ENCODE measurements at places on chromosomes 5 and 9. TPM values are rescaled to one million over a fixed set of nuclear protein-coding genes. Genes with fewer than 3 reads are reported as not detected.

DNA sequence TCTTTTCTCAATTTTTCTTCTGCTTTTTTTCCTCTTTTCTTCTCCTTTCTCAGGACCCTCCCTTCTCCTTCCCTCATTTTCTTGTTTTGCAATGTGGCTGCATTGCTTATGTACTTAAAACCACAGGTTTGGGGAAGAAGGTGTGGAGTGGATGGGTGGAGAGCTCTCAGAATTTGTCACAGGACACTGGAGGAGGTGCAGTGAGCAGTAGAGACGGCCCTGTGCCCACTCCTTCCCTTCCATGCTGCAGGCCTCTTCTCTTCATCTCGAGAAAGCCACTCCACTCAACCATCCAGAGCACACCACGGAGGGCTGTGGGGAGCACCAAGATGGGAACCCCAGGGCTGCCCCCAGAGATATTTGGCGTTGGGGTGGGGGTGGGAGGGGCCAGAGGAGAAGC lies 92.3 kb downstream of the FSTL4 start:
- no peak overlapping the region for H3K4me3 ChIP-seq
- peaks cover 8% of the 10 kb centered on the region for H3K4me1 ChIP-seq
- no peaks in the 10 kb centered on the region for H3K27me3 ChIP-seq
- no peak for DNase-seq
- no peak overlapping the region for H3K27ac ChIP-seq

- peaks cover 25% of the 10 kb centered on the region for H3K4me1 ChIP-seq
- no peak overlapping the region for H3K27ac ChIP-seq
- peaks cover 25% of the 10 kb centered on the region for H3K36me3 ChIP-seq
Measured at GRCh38 chr5:893711-894110, 1.0 kb downstream of the TRIP13 start.

The YIPF5 gene
- total RNA-seq: 82.1 TPM

GRCh38 chr5:55850839-55851674 lies at the start of gene IL31RA:
TSS of gene IL31RA (plus strand) at chr5:55851357. CDS start at chr5:55851571, 214 bp downstream.
- H3K27me3 ChIP-seq: no peaks in the 10 kb centered on the region
- H3K4me3 ChIP-seq: no peak within 1 kb of the TSS
- H3K27ac ChIP-seq: no peak within 1 kb of the TSS
- DNase-seq: no peak
- H3K36me3 ChIP-seq: no peaks in the 10 kb centered on the region

The NUTM2F gene
- total RNA-seq: not detected

DNA sequence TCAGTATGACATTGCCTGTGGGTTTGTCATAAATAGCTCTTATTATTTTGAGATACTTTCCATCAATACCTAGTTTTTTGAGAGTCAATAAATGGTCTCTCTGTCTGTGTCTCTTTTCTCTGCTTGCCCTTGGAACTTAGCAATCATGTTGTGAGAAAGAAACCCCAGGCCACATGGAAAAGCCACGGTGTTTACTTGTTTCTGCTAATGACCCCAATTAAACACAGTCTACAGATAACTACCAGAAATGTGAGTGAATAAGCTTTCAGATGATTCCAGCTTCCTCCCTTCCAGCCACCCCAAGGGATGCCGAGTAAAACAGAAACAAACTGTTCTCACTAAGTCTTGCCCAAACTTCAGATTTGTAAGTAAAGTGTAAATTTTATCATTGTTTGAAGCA lies 584.9 kb downstream of the MAT2B start:
- H3K4me3 ChIP-seq: no peak overlapping the region
- no peak overlapping the region for H3K27ac ChIP-seq
- no peaks in the 10 kb centered on the region for H3K27me3 ChIP-seq
- no peaks in the 10 kb centered on the region for H3K36me3 ChIP-seq
- no peaks in the 10 kb centered on the region for H3K4me1 ChIP-seq

DNA sequence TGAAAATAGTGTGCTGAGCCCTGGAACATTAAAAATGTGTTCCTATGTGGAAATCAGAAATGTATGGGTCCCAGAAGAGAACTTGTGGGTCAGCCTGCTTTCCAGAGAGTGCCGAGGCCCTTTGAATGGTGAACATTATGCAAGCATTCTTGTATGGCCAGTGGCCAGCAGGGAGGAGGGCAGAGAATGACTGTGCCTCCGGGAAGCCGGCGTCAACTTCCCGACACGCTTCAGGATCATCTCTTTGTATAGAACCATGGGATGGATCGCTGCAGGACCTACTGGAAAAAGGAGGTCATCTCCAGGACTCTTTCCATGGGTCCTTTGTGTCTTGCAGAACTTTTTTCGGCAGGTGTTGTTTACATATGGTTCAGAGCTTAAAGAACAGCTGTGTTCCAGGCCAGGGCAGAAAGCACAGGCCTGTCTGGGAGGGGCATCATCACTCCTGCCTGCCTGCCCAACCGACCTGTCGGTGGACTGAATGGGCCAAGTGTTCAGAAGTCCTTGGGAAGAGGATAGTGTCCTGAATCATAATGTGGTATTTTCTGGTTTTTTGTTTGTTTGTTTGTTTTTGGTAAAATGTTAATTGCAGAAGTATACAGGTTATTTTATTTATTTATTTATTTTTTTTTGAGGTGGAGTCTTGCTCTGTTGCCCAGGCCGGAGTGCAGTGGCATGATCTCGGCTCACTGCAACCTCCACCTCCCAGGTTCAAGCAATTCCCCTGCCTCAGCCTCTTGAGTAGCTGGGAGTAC lies 9.0 kb downstream of the PRRC2B start:
- peak overlapping the region; percentile 21 for H3K4me3 ChIP-seq
- DNase-seq: peak; percentile 65
- H3K27me3 ChIP-seq: no peaks in the 10 kb centered on the region
- no peaks in the 10 kb centered on the region for H3K36me3 ChIP-seq

The PSD2 gene
- total RNA-seq: 7.5 TPM

The DND1 gene
- 0.40 TPM for total RNA-seq

DNA sequence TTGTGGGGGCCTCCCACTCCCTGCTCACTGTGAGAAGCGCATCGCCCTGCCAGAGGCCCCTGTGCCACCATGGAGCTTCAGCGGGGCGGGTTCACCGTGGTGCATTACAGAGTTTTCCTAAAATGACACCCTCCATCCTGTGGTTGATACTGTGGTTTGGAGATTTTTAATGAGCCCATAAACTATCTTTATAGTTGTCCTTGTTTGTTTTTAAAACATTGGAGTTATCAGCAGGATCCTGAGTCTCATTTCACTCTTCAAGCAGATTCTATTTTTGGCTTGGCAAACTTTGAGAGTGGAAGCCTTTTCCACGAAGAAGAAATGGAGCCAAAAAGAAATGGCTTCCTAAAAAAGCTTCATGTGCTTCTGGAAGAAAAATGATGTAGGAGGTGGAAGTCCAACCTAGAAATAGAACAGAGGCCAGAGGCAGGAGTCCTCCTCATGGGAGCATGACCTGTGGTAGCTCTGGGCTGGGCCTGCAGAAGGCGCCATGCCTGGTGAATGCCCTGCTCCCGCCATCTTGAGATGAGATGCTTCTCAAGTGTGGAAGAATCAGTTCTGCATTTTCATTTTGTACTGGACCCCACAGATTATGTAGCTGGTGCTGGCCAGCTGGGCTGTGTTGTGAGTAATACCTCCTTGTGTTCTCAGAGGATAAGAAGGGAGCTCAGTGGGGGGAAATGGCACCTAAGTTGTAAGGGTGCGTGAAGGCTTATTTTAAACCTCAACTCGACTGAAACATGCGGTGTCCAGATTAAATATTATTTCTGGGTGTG lies 79.0 kb upstream of the RAI14 start:
- no peaks in the 10 kb centered on the region for H3K4me1 ChIP-seq
- H3K36me3 ChIP-seq: no peaks in the 10 kb centered on the region
- no peaks in the 10 kb centered on the region for H3K27me3 ChIP-seq

DNA sequence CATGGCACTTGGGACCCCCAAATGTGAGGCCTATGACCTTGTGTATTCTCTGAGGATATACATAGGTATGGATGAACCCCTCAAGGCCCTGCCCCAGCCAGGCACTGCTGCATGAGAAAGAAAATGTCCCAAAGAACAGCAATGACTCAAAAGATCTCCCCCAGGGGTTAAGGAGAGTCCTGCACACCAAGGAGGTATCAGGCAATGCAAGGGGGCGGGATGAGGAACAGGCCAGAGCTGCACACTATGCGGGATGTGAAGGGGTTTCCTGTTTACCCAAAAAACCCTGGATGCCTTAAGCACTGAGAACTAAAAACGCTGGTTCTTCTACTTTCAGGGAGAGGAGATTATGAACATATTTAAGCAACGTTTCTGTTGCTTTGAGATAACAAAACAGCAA lies 3.4 kb downstream of the RAPGEF1 start:
- no peak for DNase-seq
- peaks cover 6% of the 10 kb centered on the region for H3K36me3 ChIP-seq
- peaks cover 62% of the 10 kb centered on the region for H3K4me1 ChIP-seq
- peak overlapping the region; percentile 43 for H3K27ac ChIP-seq

DNA sequence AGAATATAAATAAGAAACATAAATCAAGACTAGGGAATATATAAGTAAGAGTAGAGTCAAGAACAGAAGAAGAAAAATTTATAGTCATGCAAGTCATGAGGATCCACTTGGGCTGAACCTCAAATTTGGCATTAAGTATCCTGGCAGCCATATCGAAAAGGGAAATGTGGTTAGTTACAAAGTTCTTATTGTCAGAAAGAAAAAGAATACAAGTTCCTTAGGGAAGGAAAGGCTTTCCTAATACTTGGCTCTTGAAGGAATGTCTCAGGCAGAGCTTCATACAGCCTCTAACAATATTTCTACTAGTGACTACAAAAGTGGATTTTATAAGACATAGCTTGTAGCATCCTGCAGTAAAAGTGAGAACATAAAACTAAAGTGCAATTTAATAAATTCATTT lies 45.4 kb downstream of the TMEM252 start:
- no peaks in the 10 kb centered on the region for H3K36me3 ChIP-seq
- no peak overlapping the region for H3K27ac ChIP-seq
- no peak overlapping the region for H3K4me3 ChIP-seq

- H3K4me1 ChIP-seq: no peaks in the 10 kb centered on the region
- no peaks in the 10 kb centered on the region for H3K36me3 ChIP-seq
- H3K27ac ChIP-seq: no peak overlapping the region
- H3K27me3 ChIP-seq: no peaks in the 10 kb centered on the region
- no peak for DNase-seq
- no peak overlapping the region for H3K4me3 ChIP-seq
Measured at GRCh38 chr9:77802515-77803293, 154.6 kb upstream of the GNA14 start.

DNA sequence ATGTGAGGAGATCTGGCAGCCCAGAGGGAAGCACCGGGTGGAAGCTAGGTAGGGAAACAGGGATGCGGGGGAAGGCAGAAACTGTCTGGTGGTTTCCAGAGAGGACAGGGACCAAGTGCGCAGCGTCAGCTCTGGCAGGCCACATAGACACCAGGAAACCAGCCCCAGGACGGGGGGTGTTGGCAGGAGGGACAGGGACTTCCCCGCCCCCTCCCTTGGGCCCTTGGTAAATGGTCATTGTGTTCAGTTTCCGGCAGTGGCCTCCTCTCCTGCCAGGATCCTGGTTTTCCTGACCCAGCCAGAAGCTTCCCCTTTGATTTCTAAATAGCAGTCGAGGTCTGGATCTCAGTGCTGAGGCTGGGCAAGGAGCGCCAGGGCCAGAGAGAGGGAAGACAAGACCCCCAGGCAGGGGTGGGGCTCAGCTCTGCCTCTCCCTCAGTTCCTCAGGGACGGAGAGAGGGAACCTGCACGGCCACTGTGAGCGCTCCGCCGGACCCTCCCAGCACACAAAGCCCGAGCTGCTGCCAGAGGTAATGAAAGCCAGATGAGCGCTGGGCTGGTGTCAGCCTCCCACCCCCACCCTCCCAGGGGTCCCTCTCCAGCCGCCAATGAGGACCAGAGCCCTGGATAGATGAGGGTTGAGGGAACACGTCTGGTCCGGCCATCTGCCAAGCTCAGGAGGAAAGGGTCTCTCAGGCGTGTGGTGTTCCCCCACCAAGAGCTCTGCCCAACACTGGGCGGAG lies 1.8 kb downstream of the RALGDS start:
- no peaks in the 10 kb centered on the region for H3K27me3 ChIP-seq
- H3K4me3 ChIP-seq: peak overlapping the region; percentile 34
- peak overlapping the region; percentile 36 for H3K27ac ChIP-seq
- peaks cover 33% of the 10 kb centered on the region for H3K36me3 ChIP-seq

GRCh38 chr5:6861036-6861435 lies 147.8 kb downstream of the TENT4A start:
- no peaks in the 10 kb centered on the region for H3K27me3 ChIP-seq
- no peaks in the 10 kb centered on the region for H3K4me1 ChIP-seq
- H3K36me3 ChIP-seq: no peaks in the 10 kb centered on the region
- no peak overlapping the region for H3K27ac ChIP-seq
- H3K4me3 ChIP-seq: no peak overlapping the region
